ENCODE measurements at places on chromosomes 1 and 21.
A peak's percentile ranks its signal among the peaks of the same experiment; 100 is the strongest.

DNA sequence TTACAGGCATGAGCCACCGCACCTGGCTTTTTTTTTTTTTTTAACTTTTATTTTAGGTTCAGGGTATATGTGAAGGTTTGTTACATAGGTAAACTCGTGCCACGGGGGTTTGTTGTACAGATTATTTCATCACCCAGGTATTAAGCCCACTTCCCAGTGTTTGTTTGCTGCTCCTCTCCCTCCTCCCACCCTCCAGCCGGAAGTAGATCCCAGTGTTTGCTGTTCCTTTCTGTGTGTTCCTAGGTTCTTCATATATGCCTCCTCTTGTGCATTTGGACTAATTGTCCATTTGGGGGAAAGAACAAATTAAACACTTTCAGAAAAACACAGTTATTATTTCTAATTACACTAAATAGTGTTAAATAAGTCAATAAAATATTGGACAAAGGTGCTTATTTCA is 1.1 kb upstream of the SLC2A7 start:
- DNase-seq: no peak

DNA sequence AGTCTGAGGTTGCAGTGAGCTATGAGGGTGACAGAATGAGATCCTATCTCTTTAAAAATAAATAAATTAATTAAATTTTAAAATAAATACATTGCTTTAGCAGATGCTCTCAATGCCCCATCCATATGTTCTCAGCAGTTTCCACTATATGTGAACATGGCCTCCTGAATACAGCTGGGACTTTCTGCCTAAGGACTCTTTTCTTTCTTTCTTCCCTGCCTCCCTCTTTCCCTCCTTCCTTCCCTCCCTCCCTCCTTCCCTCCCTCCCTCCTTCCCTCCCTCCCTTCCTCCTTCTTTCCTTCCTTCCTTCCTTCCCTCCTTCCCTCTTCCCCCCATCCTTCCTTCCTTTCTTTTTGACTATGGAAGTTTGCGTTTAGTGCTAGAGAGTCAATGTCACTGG is 10.2 kb upstream of the GRIK1 start:
- DNase-seq: no peak

DNA sequence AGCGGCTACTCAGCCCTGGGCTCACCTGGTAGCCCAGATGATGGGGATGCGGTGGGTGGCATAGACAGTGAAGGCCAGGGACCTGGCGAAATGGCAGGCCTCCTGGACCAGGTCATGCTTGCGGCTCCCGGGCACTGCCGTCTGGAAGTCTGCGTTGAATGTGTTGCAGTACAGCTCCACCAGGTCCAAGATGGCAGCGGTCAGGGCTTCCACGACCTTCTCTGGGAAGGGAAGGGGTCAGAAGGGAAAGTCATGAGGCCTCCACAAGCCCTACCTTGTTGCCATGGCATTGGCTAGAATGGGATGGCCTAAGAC is 38.8 kb downstream of the PIK3C2B start:
- no peak for DNase-seq

GRCh38 chr1:153133743-153134142 is 16.9 kb downstream of the SPRR2G start:
- DNase-seq: no peak

DNA sequence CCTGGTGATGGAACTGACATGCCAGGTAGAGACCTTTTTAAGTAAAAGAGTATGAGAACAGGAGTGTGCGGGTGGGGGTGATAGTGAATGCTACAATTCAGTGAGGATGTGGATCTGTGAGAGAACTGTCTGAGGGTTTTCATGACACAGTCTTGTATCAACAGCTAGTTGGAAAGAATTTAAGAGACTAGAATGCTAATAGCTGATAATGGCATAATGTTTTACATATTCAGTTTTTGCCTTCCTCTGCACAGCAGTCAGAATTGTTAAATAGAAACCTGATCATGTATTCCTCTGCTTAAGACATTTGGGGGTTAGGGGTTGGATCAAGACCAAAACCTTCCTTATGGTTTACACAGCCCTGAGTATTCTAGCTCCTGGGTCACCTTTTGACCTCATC is 152.8 kb upstream of the ZRANB2 start:
- DNase-seq: no peak

DNA sequence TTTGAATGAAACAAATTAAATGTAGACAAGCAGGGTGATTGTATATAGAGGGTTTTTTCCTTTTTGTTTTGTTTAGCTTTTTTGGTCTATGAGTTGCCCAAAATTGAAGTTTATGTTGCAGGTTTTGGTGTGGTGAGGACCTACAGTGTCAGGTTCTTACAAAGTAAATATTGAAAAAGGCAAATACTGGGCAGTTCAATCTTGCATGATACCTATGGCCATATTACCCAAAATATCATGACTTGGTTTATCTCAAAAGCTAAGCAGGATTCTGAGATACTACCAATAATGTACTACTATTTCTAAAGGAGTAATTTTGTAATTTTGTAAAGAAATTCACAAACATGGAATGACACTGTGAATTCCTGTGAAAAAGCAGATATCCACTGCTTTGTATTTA is 1.8 kb downstream of the DNAJB4 start:
- no peak for DNase-seq

- no peak for DNase-seq
These were observed 76.4 kb downstream of the KCNN3 start for GRCh38 chr1:154793685-154794084.

DNA sequence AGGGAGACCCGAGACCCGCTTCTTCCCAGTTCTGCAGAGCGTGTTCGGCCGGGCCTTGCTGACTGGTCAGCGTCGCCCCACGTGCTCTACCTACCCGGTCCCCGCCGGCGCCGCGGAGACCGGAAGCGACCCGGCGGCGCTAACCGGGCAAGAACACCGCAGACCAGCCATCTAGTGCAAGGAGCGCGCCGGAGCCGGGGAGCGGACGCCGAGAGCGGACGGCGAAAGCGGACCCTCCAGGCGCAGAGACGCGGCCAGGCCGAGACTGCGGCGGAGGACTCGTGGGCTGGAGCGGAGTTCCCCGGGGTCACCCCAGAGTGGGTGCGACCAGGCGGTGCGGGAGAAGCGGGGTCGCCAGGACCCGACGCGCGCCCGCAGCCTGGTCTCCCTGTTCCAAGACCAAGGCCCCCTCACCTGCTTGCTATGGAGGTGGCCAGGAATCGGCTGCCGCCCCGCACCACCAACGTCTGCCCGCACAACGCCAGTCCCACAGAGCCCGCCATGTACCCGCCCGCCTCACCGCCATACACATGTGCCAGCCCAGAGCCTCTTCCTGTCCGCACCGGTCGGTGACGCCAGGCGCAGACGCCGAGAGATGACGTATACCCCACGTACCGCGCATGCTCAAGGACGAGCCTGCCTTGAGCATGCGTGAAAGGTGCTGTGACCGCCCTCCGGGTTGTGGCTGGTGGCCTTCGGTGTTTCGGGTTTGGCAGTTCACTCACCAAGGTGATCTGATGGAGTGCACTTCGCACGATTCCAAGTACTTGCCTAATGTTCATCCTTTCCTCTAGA is at the start of gene WDR4:
Gene WDR4, minus strand, starts transcription at position 547 of the 795 bp plus-strand sequence. Its CDS starts 44 bp downstream, at position 503.
- DNase-seq: peak; percentile 98

DNA sequence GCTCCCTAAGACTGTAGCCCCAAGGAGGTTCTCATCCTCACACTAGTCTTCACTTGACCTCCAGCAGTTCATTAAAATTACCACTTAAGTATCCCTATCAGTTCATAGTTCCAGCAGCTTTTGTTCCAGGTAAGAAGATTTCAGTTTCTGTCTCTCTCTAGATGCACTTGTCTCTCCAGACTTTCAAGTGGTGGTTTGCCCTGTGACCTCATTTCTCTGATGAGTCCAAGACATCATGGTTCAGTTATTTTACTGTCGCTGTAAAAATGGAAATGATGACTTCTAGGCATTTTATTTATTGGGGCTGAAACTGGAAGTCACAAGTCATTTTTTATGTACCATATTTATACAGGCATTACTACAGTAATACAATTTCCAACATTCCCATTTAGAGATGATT is 17.9 kb upstream of the RGS18 start:
- no peak for DNase-seq

- no peak for DNase-seq
These were observed 49.6 kb downstream of the ZFYVE9 start for GRCh38 chr1:52191395-52191965.

GRCh38 chr1:32208891-32209328 is at the start of gene DCDC2B:
TSS of gene DCDC2B (plus strand) at chr1:32209089. CDS start at chr1:32209094, 5 bp downstream.
- peak; percentile 92 for DNase-seq

DNA sequence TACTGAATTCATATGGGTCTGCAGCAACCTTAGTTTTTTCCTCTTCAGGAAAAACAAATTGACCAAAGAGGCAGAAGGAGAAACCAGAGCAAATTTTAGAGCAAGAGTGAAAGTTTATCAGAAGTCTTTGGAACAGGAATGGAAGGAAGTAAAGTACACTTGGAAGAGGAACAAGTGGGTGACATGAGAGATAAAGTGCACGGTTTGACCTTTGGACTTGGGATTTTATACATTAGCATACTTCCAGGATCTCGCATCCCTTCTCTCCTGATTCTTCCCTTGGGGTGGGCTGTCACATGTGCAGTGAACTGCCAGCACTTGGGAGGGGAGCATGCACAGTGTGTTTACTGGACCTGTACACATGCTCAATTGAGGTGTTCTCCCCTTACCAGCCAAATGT is 754.8 kb upstream of the ADAMTS5 start:
- DNase-seq: no peak

- no peak for DNase-seq
These were observed 1.7 kb downstream of the SLC19A1 start for GRCh38 chr21:45540601-45540970.

DNA sequence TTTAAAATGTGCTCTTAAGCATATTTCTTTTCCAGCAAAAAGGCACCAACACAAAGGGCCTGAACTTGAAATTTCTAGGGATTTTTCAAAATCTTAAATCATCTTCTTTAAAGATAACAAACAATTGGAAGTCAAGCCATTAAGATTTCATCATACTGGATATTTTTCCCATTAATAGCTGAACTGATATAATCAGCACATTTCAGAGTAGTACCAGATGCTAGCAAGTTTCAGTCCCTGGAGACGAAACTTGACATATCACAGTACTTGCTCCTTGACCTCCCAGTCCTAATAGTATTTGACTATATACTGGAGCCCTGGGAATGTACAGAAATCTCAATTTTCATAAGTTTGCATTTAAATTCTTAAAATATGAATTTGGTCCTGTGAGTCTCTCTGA is 10.2 kb upstream of the CDC7 start:
- no peak for DNase-seq

DNA sequence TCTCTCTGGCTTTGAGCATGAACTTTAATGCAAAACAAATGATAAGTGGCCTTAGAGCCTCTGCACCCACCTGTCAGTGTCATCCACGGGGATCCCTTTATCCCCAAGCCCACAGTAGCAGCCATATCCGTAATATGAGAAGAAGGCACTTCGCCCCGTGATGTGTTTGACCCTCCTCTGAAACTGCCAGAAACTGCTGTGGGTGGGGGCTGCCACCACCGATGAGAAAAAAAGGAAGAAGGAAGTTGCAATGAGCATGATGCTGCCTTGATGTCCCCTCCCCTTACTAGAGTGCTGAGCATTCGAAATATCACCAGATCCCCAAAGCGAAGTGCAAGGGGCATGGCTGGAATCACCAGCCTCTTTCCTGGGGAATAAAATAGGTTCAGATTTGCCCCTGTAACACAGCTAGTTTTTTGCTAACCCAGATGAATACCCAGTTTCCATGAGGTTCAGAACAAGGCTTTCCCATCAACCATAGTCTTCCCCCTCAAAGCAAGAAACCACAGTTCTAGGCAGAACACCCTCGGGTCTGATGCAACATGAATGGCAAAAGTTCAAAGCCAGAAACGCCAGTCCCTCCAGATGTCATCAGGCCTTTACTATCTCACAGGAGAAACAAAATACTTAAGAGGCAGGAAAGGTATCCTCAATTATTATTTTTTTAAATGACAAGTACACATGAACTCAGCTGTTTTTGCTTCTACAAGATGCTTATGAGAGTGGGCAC is 10.8 kb upstream of the UBXN10 start:
- DNase-seq: no peak

DNA sequence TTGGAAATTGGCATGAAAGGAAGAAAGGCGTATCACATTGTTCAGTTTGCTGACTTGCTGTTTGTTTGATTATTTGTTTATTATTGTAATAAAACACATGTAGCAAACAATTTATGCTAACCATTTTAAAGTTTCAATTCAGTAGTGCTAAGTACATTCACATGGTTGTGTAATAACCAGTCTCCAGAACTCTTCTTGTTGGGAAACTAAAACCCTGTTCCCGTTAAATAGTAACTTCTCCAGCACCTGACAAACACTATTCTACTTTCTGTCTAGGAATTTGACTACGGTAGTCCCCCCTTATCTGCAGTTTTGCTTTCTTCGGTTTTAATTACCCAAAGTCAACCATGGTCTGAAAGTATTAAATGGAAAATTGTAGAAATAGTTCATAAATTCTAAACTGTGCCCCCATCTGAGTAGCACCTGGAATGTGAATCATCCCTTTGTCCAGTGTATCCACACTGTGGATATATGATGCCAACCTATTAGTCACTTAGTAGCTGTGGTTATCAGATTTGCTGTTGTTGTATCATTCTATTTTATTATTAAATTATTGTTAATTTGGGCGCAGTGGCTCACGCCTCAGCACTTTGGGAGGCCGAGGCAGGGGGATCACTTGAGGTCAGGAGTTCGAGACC is 5.5 kb downstream of the MORC3 start:
- DNase-seq: no peak

- no peak for DNase-seq
These were observed 170.5 kb upstream of the KIAA0040 start for GRCh38 chr1:175363031-175363430.

- no peak for DNase-seq
These were observed 12.7 kb downstream of the C1QB start for GRCh38 chr1:22665752-22666151.

DNA sequence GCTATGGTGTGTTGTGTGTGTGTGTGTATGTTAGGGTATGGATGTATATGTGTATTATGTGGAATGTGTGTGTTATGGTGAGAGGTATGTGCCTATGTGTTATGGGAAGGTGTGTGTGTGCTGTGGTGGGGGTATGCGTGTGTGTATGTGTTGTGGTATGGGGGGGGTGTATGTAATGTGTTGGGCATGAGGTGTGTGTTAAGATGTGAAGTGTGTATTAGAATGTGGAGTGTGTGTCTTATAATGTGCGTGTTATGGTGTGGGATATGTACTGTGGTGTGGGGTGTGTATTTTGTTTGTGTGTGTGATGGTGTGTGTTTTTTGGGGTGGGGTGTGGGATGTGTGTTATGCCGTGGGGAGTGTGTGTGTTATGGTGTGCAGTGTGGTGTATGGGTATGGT is 242.5 kb downstream of the RHOU start:
- no peak for DNase-seq

DNA sequence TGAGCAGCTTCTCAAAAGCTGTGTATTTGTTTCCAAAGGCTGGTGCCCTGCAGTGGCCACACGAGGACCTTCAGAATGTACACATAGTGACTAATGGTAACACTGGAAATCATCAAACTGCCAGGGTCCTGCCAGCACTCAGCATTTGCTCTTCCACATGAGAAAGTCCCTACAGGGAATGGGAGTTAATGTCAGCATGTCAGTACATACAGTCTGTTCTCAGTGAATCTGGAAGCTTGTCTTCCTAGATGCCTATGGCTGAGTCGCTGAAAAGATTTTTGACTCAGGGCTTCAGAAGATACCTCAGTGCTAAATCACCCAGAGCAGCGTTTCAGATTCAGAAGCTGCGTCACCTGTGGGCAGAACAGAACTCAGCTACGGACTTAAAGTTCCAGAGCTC is 108.2 kb downstream of the CDC7 start:
- no peak for DNase-seq
